Thymus (tissue), 14 donors: ENCODE measurements at places on chromosomes 13 and 19.
A peak's percentile ranks its signal among the peaks of the same experiment; 100 is the strongest.

GRCh38 chr19:55766466-55766865, 2.5 kb upstream of the RFPL4AL1 start:
- H3K4me1 ChIP-seq, result no peaks in the 10 kb centered on the region
- no peak overlapping the region for H3K27ac ChIP-seq
- no peak overlapping the region for H3K4me3 ChIP-seq
- no peaks in the 10 kb centered on the region for H3K36me3 ChIP-seq

GRCh38 chr19:44876930-44877535, 14.0 kb upstream of the TOMM40 start:
- no peaks in the 10 kb centered on the region for H3K27me3 ChIP-seq
- no peak overlapping the region for H3K27ac ChIP-seq
- peak; percentile 74 for DNase-seq
- peaks cover 7% of the 10 kb centered on the region for H3K4me1 ChIP-seq

DNA sequence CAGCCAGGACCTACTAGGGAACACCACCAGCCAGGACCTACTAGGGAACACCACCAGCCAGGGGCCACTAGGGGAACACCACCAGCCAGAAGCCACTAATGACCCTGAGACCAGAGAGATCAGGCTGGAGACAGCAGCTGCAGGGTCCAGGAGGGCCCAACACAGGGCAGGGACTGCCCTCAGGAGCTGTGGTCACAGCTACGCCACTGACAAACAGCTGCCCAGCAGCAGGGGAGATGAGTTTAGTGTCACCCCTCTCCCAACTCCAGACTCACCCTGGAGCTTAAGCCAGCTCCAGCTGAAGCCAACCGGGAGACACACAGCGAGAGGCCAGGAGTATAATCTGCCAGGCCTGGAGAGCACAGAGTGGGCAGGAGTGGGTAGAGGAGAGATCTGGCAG, 25.7 kb downstream of the TUBGCP3 start:
- H3K36me3 ChIP-seq, result peaks cover 45% of the 10 kb centered on the region
- no peaks in the 10 kb centered on the region for H3K4me1 ChIP-seq
- DNase-seq, result no peak
- H3K27me3 ChIP-seq, result no peaks in the 10 kb centered on the region
- no peak overlapping the region for H3K27ac ChIP-seq
- H3K4me3 ChIP-seq, result no peak overlapping the region

GRCh38 chr13:40480012-40480914, 186.2 kb downstream of the FOXO1 start:
- no peak overlapping the region for H3K4me3 ChIP-seq
- no peak overlapping the region for H3K27ac ChIP-seq
- H3K27me3 ChIP-seq, result no peaks in the 10 kb centered on the region
- H3K36me3 ChIP-seq, result no peaks in the 10 kb centered on the region

- H3K4me3 ChIP-seq, result peak within 1 kb of the TSS; percentile 89
- H3K4me1 ChIP-seq, result peaks cover 14% of the 10 kb centered on the region
- H3K36me3 ChIP-seq, result peaks cover 13% of the 10 kb centered on the region
- peak within 1 kb of the TSS; percentile 100 for H3K27ac ChIP-seq
Observed at GRCh38 chr19:55654868-55655647, at the start of gene U2AF2. Gene U2AF2, plus strand, starts transcription at chr19:55655035. Its CDS starts 70 bp downstream, at chr19:55655105.

GRCh38 chr13:38394777-38395496, 45.3 kb downstream of the UFM1 start:
- H3K4me1 ChIP-seq, result no peaks in the 10 kb centered on the region
- H3K36me3 ChIP-seq, result no peaks in the 10 kb centered on the region
- no peaks in the 10 kb centered on the region for H3K27me3 ChIP-seq
- no peak for DNase-seq
- H3K4me3 ChIP-seq, result no peak overlapping the region
- H3K27ac ChIP-seq, result no peak overlapping the region

- no peaks in the 10 kb centered on the region for H3K27me3 ChIP-seq
- H3K4me3 ChIP-seq, result no peak overlapping the region
- H3K4me1 ChIP-seq, result peaks cover 43% of the 10 kb centered on the region
- H3K36me3 ChIP-seq, result peaks cover 68% of the 10 kb centered on the region
- DNase-seq, result no peak
Observed at GRCh38 chr19:41863209-41863931, 3.3 kb downstream of the RPS19 start.

DNA sequence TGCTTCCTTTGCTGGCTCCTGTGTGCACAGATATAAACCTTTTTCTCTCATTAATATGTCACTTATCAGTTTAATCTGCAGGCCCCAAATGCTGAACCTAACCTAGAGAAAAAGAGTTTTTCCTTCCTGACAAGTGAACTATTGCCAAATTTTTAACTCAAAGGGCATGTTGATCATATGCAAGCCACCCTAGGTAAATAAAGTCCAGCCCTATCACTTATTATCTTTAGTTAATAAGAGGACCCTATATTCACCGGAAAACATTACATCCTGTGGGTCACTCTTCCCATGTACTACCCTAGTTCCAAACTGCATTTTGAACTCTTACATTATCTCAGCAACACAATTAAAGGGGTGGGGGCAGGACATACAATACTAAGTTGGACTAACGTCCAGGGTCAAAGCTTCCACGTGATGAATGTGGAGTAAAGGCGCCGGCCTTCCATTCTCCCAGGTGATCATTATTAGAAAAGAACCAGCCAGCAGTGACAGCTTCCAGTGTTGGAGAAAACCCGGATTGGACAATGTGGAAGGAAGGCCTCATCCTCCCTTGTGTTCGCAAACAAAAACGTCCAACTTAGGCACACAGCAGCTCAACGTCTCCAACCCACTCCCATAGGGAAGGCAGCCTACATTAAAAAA, 86.6 kb downstream of the STK24 start:
- H3K27me3 ChIP-seq, result no peaks in the 10 kb centered on the region
- H3K4me1 ChIP-seq, result peaks cover 2% of the 10 kb centered on the region
- H3K27ac ChIP-seq, result no peak overlapping the region
- peaks cover 11% of the 10 kb centered on the region for H3K36me3 ChIP-seq
- H3K4me3 ChIP-seq, result no peak overlapping the region

DNA sequence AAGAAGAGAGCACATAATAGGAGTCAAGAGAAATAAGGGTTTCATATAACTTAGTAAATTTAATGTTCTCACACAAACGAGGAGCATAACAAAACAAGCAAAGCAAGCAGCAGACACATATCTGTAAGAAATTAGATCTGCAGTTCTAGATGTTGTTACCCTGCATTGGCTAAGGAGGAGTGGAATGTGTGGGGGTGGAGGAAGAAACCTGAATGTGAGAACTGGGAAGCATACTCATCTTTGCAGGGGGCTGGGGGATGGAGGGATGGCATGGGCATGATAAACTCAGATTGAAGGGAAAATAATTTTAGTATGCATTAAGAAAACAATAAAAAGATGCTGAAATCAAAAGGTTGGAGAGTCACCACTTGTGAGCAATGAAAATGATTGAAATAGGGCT, 255.0 kb downstream of the LIG4 start:
- H3K4me1 ChIP-seq, result no peaks in the 10 kb centered on the region
- H3K36me3 ChIP-seq, result no peaks in the 10 kb centered on the region
- no peak overlapping the region for H3K27ac ChIP-seq
- no peaks in the 10 kb centered on the region for H3K27me3 ChIP-seq
- no peak overlapping the region for H3K4me3 ChIP-seq

GRCh38 chr19:42284591-42285341, 15.7 kb downstream of the CIC start:
- DNase-seq, result no peak
- H3K27ac ChIP-seq, result peak overlapping the region; percentile 22
- H3K4me3 ChIP-seq, result peak overlapping the region; percentile 56
- H3K4me1 ChIP-seq, result peaks cover 41% of the 10 kb centered on the region

DNA sequence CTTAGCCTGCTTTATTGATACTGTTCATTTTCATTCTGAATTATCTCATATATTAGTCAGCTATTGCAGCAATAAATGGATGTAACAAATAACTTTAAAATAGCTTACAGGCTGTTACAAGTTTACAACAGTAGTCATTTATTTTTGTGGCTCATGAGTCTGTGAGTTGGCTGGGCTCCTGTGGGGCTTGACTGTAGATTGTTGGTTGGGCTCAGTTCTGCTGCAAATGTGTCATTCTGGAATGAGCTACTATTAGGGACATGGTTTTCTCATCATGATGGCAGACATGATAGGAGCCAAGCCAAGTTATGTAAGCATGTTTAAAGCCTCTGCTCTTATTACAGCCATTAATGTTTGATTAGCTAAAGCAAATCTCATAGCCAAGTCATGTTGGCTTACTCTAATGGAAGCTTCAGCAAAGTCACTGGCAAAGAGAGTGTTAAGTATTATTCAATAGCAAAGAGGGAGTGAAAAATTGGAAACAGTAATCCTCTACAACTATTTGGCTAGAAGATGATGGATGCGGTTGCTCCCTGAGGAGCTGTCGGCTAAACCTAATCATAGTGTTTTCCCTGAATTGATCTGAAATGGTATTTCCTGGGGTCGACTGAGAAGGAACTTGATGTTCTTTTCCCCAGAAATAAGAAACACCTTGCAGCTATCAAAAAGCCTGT, 391.3 kb downstream of the TDRD3 start:
- no peak overlapping the region for H3K4me3 ChIP-seq
- no peaks in the 10 kb centered on the region for H3K36me3 ChIP-seq
- no peak overlapping the region for H3K27ac ChIP-seq

DNA sequence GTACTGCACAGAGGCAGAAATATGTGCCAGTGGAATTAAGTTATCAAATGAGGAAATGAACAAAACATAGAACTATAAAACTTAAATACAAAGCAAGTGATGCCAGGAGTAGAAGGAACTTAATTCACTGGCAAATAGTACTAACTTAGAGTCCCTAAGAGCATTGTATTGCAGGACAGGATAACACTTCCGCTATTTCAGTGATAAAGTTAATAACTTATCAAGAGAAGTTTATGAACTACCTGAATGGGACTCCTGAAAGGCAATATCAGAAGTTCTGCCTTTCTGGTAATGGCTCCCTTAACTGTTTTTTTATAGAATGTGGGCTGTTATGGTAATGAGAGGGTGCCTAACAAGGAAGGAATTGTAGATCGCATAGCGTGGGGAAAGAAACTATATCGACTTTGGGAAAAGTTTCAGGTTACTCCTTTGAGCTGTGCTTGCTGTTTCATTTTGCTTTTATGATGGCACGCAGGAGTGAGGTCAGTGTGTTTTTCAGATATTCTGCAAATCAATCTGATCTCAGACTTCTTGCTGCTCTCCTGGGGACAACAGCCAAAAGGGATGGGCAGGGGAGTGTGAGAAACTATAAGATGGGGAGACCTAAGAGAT, 95.3 kb upstream of the MLNR start:
- no peak overlapping the region for H3K27ac ChIP-seq
- H3K4me1 ChIP-seq, result no peaks in the 10 kb centered on the region
- no peaks in the 10 kb centered on the region for H3K27me3 ChIP-seq

- H3K27ac ChIP-seq, result no peak overlapping the region
- peaks cover 15% of the 10 kb centered on the region for H3K27me3 ChIP-seq
- DNase-seq, result peak; percentile 47
- no peaks in the 10 kb centered on the region for H3K4me1 ChIP-seq
Observed at GRCh38 chr19:39110263-39110967, 15.2 kb upstream of the PAK4 start.

- no peaks in the 10 kb centered on the region for H3K36me3 ChIP-seq
- no peaks in the 10 kb centered on the region for H3K27me3 ChIP-seq
- no peaks in the 10 kb centered on the region for H3K4me1 ChIP-seq
- DNase-seq, result no peak
- no peak overlapping the region for H3K4me3 ChIP-seq
Observed at GRCh38 chr13:39578821-39579291, 24.1 kb downstream of the LHFPL6 start.

DNA sequence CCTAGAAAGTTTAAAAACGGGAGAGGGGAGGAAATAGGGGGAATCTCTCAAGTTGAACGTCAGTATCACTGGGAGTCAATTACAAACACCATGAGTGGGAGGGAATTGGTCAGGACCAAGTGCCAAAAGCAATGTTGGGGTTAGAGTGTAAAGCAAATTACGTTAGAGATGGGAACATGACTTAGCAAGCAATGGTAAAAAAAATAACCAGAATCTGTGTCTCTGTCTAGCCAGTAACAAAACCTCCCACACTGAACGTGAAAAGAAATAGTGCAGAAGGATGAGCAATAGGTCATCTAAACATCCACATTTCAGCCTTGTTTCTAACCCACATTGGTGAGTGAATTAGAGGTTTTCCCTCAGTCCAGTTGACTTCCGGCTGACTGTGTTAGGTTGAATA, 242.2 kb downstream of the COG6 start:
- no peaks in the 10 kb centered on the region for H3K27me3 ChIP-seq
- H3K27ac ChIP-seq, result no peak overlapping the region
- H3K4me1 ChIP-seq, result peaks cover 9% of the 10 kb centered on the region
- DNase-seq, result no peak
- H3K4me3 ChIP-seq, result no peak overlapping the region

GRCh38 chr13:33849211-33849610, 31.3 kb downstream of the RFC3 start:
- peaks cover 8% of the 10 kb centered on the region for H3K36me3 ChIP-seq
- no peak overlapping the region for H3K4me3 ChIP-seq
- no peaks in the 10 kb centered on the region for H3K27me3 ChIP-seq
- H3K27ac ChIP-seq, result no peak overlapping the region

DNA sequence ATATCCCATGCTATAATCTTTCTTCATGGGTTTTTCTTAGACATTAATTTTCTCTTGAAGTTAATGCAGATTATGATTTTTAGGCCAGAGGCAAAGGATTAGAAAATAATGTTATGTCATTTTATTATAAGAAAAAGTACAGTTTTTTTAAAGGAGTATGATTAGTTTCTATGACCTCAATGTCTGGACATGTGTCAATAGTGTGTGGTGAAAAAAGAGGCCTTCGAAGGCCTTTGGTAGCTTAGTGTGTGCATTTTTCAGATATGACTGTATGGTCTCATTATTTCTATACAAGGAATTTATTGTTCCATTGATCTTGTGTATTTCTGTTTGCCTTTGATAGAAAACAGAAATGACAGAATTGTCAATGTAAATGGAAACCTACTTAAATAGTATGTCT, 195.6 kb downstream of the GPC5 start:
- H3K27ac ChIP-seq, result no peak overlapping the region
- H3K27me3 ChIP-seq, result no peaks in the 10 kb centered on the region
- DNase-seq, result no peak
- H3K4me1 ChIP-seq, result no peaks in the 10 kb centered on the region

DNA sequence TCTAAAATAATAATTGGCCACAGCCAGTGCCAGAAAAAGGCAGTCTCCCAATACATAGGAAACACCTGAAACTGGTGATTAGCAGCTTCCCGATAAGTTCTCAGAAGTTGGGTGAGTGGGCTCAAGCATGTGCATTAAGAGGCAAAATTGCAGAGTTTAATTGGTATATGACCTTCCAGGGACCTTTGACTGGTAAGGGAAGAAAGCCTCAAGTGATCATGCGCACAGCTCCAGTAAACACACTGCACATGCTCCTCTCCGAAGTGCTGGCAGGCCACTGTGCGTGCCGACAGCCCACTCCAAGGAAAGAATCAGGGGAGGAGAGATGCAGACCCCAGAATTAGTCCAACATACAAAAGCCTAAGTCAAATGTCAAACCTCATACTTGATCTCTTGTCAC, 18.9 kb upstream of the CEACAM8 start:
- no peaks in the 10 kb centered on the region for H3K36me3 ChIP-seq
- no peak overlapping the region for H3K4me3 ChIP-seq
- no peak for DNase-seq
- H3K27ac ChIP-seq, result no peak overlapping the region
- H3K4me1 ChIP-seq, result no peaks in the 10 kb centered on the region

DNA sequence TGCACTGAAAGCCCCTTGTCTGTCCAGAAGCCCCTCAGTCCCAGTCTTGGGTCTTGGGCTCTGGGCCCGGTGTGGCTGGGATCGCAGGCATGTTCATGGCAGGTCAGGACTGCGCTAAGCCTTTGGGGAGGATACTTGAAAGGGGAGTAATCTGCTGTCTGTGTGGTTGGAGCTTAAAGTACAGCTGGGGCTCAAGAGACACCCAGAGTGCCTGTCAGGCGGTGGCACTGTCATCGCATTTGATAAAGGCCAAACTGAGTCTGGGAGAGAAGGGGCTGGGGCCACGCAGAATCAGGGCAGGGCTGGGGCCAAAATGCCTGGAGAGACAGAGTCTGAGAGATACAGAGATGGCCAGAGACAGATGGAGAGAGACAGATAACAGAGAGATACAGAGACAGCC, 4.2 kb upstream of the CILP2 start:
- peaks cover 2% of the 10 kb centered on the region for H3K36me3 ChIP-seq
- no peak overlapping the region for H3K4me3 ChIP-seq
- H3K4me1 ChIP-seq, result peaks cover 9% of the 10 kb centered on the region
